Heart left ventricle (tissue), 16 donors: ENCODE measurements at places on chromosomes 6 and 20. TPM values are rescaled to one million over a fixed set of nuclear protein-coding genes. Genes with fewer than 3 reads are reported as not detected.

GRCh38 chr20:63317601-63318291 lies 24.8 kb downstream of the COL20A1 start:
- peak; percentile 47 for DNase-seq

DNA sequence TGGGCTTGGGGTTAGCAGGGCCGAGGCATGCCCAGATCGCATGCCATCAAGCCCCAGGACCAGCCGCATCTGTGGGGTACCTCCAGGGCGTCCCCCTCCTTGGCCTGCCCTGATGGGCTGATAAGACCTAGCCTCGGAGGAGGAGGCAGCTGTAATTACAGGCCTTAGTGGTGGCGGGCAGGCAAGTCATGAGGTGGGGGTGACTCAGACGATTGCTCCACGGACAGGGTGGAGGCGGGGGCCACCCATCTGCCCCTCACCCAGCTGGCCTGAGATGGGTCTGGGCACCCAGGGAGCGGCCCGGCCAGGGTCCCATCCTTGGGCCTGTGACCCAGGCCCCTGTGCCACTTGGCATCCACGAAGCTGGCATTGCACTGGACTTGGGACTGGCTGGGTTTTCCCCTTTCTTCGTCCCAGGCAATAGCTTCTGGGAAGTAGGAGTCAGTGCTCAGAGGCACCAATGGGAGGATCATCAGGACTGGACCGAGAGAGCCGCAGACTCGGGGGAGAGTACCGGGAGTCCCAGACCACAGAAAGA lies 57.5 kb downstream of the CEBPB start:
- DNase-seq, result no peak

DNA sequence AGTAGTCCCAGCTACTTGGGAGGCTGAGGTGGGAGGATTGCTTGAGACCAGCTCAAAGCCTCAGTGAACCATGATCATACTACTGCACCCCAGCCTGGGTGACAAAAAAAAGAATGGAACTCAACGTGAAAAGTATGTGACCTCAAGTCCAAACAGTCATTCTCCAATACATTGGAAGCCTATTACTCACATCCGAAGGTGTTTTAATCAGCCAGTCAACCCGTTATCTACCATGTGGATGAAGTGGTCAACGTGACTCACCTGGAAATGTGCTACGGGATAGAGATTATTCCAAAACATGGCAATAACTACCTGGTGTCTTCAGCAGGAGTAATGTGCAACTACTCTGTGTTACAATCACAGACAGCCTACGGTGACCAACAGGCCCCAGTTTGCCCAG lies 85.8 kb upstream of the TOP1 start:
- DNase-seq, result no peak

DNA sequence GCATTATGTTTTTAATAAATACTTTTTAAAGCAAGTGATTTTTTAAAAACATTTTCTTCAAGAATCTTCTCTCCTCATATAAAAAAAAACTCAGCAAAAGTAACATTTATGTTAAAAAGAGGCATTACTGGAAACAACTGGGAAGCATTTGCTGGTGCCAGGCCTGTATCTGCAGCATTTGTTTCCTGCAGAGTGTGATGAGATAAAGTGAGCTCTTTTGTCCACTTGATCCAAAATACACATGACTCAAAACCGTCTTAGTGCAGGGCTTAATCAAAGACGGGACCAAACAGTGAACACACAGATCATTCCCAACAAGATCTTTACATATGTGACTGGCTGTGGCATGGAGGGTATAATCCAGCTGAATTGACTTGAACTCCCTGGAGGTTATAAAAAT lies 28.3 kb upstream of the RIPPLY2 start:
- DNase-seq, result no peak

GRCh38 chr20:61690150-61690549 lies 375.5 kb downstream of the TAF4 start:
- DNase-seq, result no peak

DNA sequence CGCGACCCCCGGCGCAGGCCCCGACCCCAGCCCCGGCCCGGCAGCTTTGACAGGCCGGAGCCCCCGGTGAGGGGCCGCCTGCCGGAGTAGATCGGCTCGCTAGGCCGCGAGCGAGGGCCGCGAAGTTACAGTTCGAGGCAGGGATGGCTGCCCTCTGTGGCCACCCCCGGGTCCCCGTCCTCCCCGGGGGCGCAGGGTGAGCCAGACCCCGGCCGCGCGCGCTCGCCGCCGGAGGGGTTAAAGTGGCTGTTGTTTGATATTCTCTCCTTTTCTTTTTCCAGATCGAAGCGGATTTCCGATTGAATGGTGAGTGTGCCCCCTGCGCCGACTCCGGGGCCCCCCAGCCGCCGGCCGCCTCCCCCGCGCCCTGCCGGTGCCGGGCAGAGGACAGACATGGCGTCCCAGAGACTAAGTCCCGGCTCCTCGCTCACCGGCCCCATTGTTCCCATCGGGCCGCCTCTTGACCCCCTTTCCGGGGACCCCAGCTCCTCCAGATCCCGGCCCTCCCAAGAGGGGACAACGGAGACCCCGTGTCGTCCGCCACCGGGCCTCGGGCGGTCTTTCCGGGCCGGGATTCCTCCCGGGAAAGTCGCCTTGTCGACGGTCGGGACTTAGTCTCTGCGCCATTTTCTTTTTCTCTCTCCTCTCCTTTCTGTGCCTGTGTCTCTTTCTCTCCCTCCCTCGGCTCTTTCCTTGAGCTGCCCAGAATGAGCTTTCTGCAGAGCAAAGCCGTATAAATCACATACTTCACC lies 704 bp downstream of the TOP1 start:
- DNase-seq, result peak; percentile 43

Gene SYCP2
- total RNA-seq, result 2.6 TPM

- DNase-seq, result no peak
Measured at GRCh38 chr6:27889628-27890444, 22.4 kb downstream of the OR2B2 start.

DNA sequence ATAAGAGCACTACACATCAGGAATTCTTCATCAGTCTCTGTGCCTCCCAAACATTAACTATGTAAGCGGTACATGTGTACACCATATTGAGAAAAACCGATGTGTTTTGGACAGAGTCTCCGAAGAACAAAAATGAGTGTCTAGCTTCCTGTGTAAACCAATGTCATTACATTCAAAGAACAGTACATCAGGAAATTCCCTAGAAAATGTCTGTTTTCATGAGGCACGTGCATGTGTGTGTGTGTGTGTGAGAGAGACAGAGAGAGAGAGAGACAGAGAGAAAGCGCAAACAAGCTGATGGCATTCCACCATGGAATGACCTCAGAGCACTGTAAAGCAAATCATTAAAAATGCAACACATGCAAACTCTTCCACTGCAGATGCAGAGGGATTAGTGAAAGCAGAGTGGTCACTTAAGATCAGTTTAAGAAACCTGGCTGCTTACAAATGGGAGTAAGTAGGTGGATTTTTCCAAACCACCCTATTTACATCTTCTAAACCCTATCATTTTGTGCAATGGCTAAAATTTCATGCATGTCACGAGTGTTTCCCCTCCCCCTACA lies 133.9 kb downstream of the HIVEP2 start:
- DNase-seq, result no peak

DNA sequence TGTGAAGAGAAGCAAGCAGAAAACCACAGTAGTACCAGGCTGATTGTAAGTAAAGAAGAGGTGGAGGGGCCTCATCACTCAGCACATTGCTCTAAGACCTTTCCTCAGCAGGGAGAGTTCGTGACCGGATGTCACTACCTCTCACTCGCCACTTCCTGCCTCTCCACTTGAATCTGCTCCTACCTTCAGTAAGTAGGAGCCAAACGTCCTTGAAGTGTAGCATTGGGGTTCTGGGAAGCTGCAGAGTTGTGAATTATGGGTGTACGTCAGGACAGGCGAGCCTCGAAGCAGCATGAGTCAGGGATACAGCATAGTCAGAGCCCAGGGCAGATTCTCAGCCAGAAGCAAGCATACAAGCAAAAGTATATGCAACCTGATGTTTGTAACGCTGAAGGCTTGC lies 224.9 kb downstream of the PHACTR1 start:
- DNase-seq, result no peak
